ENCODE measurements at places on chromosomes 6 and 20.

DNA sequence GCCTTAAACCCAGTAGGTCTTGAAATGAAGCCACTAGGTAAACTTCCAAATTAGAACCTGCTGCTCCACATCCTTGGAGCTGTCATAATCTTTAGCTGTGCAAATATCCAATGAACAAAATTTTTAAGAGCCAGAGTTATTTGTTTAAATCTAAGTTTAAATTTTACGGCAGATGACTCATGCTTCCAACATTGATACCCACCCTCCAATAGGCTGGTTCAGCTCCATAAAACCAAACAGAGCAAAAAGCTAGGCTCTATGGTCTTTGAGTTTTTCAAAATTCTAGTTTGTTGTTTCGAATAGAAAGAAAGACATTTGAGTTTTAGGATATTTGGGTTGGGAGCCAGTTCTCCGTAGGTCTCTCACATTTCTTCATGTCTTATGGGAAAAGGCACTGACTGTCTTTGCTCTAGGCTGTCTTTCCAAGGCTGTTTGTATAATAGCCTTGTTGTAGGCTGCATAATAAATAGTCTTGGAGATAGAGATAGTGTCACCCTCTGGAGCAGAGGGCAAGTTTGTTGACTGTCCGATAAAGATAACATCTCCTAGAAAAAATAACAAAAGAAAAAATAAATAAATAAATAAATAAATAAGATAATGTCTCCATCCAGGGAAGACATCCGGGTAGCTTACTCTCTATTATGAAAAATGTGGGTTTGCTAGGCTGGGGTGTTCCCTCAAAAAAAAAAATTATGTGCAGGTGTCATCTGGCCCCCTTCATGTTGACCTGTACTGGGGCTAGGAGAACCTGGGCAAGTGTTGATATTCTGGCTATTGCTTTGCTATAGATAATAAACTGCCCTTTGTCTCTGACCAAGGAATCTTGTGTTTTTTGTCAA lies 36.5 kb downstream of the SLC2A12 start:
- DNase-seq: no peak

DNA sequence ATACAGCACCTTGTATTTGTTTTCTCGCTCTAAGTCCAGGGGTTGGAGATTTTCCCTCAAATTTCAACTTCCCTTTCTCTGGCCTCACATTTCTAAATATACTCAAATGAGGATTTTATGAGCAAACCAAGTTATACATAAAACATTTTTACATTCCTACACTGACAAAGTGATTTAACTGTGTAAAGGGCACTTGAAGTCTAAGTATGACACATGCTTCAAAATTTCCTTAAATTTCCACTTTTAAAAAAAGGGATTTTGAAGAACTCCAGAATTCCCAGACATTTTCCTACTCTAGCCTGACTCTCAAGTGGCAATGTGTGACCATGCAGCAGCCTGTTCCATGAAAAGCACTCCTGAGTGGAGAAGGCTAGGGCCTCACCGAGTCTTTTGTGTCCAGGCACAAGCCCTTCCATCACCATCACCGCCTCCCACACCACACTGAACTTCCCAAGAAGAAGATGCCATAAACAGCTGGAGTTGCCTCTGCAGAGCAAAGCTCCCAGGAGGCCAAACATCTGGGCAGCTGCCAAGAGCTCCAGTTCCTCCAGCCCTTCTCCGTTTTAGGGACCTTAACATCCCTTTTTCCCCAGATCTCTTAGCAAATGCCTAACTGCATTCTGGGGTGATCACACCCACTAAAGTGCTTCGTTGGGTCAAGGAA lies 68.9 kb downstream of the NCR2 start:
- no peak for DNase-seq

DNA sequence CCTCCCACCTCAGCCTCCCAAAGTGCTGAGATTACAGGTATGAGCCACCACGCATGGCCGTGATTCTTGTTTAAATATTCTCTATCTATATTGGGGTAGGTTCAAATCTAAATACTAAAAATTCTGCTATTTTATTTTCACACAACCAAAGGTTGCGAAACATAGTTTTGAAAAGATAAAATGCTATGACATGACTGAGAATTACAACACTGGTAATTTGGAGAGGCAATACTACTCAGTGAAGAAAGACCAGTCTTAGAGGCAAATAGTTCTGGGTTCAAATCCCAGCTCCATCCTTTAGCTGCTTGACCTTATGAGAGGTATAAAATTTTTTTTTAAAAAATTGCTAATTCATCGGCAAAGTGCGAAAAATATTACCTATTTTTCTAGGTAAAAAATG lies 137.0 kb upstream of the PREP start:
- no peak for DNase-seq

DNA sequence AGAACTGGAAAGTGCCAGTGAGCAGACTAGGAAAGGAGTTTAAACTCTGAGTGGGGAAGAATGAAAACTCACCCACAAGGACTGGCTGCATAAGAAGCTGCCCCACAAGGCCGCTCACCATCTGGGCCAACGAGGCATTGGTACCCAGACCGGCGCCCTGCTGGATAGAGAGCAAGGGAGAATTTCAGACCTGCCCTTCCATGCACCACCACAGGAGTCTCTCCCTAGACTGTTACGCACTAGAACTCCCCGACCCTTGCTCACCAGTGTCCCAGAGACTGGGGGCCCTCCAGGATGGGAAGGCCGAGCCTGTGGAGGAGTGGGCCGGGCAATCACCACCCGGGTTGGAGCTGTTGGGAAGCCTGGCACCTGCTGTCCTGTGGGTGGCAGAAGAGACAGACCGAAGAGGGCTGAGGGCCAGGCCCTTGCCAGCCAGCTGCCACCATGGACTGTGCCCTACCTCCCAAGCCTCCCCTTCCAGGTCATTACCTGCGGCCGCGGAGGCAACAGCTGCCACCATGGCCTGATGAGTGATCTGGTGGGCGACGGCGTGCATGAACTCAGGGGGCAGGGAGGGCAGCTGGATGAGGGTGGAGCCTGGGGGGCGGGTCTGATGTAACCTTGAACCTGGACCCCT lies 8.5 kb downstream of the BAG6 start:
- DNase-seq: no peak

DNA sequence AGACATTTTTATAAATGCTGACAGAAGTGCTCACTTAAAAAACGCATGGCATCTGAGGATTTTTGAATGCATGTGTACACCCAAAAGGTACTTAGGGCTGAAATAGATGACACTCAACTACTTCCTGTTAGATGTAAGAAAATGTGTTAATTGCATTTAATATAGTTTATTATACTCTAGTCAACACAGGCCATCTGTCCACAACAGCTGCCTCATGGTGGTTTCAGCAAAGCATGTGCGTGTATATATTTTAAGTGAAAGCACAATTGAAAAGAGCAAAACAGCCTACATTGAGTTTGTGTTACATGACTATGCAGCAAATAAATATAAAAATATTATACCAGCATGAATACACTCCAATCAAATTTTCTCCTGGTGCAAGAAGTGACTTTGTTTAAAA lies 1233.0 kb upstream of the EYS start:
- DNase-seq: no peak

Data from T-cell (primary cell).